ENCODE measurements at places on chromosomes 4 and X. TPM values are rescaled to one million over a fixed set of nuclear protein-coding genes. Genes with fewer than 3 reads are reported as not detected.

DNA sequence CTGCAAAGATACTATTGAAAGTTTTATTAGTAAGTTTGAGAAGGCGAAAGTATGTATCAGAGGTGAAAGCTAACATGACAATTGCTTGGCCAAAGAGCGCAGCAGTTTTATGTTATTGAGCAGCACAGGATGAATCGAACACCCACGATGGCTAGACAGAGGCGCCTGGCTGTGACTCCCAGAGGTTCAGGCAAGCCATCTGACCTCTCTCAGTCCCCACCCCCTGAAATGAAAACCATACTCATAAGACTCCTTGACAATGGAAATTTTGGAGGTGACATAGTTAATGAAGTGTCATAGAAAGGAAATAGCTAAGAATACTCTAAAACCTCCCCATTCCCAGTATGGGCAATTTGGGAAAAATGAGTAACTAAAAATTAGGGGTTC, 70.6 kb downstream of the MGST2 start:
- no peaks in the 10 kb centered on the region for H3K36me3 ChIP-seq
- no peak for DNase-seq
- H3K27ac ChIP-seq, result no peak overlapping the region
- peaks cover 15% of the 10 kb centered on the region for H3K27me3 ChIP-seq
- no peak overlapping the region for H3K4me3 ChIP-seq
- H3K4me1 ChIP-seq, result no peaks in the 10 kb centered on the region

GRCh38 chr4:76226418-76226817, 12.8 kb upstream of the SCARB2 start:
- H3K4me1 ChIP-seq, result no peaks in the 10 kb centered on the region
- DNase-seq, result no peak
- H3K27ac ChIP-seq, result no peak overlapping the region
- no peak overlapping the region for H3K4me3 ChIP-seq

- H3K36me3 ChIP-seq, result no peaks in the 10 kb centered on the region
- DNase-seq, result no peak
- no peaks in the 10 kb centered on the region for H3K27me3 ChIP-seq
- no peak overlapping the region for H3K27ac ChIP-seq
- H3K4me3 ChIP-seq, result no peak overlapping the region
- H3K4me1 ChIP-seq, result peaks cover 17% of the 10 kb centered on the region
These were observed 190.1 kb upstream of the C1QTNF7 start for GRCh38 chr4:15237648-15238230.

DNA sequence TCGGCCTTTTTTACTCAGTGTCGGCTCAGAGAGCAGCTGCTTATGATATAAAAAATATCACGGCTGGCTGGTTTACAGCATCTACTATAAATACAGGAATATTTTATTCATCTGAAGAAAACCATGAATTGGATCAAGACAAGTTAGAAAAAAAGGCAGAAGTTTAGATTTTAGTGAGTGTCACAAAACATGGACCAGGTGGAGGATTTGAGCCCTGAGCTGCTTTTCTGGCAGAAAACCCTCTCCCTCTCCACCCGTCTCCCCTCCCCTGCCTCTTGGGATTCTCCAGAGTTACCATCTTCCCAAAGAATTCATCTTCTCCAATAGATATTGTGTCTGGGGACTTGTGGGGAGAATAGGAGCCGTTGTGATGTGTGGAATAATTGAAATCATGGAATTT, 142.8 kb upstream of the RAI2 start:
- H3K27me3 ChIP-seq, result no peaks in the 10 kb centered on the region
- no peak for DNase-seq
- H3K4me3 ChIP-seq, result no peak overlapping the region
- H3K4me1 ChIP-seq, result no peaks in the 10 kb centered on the region

DNA sequence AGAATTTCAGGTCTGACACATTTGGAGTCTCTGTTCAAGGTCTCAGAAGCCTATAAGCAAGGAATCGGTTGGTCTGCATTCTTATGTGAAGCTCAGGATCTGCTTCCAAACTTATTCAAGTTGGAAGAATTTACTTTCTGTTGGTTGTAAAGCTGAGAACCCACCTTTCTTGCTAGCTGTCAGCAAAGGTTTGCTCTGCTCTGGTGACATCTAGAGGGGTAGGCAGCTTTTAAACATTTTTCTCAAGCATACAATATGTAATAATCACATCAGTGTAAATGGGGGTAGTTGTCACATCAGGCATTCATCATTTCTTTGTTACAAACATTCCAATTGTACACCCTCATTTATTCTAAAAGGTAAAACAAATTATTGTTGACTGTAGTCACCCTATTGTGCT, 935.2 kb downstream of the TRAM1L1 start:
- no peak overlapping the region for H3K4me3 ChIP-seq
- no peaks in the 10 kb centered on the region for H3K36me3 ChIP-seq
- DNase-seq, result no peak
- H3K4me1 ChIP-seq, result no peaks in the 10 kb centered on the region
- H3K27ac ChIP-seq, result no peak overlapping the region

DNA sequence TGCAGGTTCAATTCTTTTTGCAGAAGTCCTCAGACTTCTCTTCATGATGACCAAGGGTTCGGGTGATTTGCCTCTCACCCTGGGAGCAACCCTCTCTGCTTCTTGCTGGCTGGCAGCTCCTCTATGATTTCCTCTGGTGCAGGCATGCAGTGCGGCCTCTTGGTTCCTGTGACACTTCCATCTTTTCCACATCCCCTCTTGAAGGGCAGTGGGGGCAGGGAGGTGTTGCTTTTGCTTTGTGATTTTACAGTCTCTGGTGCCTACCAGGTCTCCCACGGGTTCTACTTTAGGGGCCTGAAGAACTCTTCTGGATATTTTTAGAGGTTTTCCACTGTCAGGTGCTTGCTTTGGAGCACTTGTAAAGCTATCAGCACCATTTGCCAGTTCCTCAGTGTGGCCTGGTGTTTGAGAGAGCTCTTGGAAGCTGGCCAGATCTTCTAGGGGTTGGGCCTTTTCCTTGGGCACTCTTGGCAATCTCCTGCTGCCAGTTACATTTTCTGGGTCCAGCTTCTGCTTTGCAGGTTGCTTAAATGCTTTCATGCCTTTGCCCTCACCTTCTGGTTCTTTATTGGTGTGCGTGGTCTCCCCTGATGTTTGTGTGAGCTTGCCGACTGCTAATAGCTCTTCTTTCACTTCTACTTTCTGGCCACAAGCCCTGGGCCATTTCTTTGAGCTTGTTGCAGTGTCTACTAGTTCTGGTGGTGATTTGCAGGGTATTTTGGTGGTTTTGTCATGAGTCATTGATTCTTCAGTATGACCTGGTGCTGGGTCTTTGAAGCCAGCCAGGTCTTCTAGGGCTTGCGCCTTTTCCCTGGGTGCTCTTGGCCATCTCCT, 11.5 kb upstream of the CHST7 start:
- H3K36me3 ChIP-seq, result no peaks in the 10 kb centered on the region
- no peak overlapping the region for H3K4me3 ChIP-seq
- DNase-seq, result no peak
- H3K27ac ChIP-seq, result no peak overlapping the region
- H3K27me3 ChIP-seq, result no peaks in the 10 kb centered on the region

The GPR34 gene
- total RNA-seq, result 0.95 TPM

The CSAG2 gene
- total RNA-seq, result not detected

All from CD8-positive, alpha-beta memory T cell (primary cell).